Right atrium auricular region (tissue), 2 donors: ENCODE measurements at places on chromosomes 2 and 18. TPM values are rescaled to one million over a fixed set of nuclear protein-coding genes. Genes with fewer than 3 reads are reported as not detected.

MGAT4A gene
- total RNA-seq = 37.4 TPM

TFPI gene
- 58.2 TPM for total RNA-seq

TGFA gene
- 0.24 TPM for total RNA-seq

IL36G gene
- not detected for total RNA-seq

POMC gene
- 9.0 TPM for total RNA-seq

SEPTIN10 gene
- 61.7 TPM for total RNA-seq

GKN1 gene
- not detected for total RNA-seq

C2orf80 gene
- total RNA-seq = not detected

RTP5 gene
- total RNA-seq = not detected

RGPD4 gene
- total RNA-seq = 0.26 TPM

TXNDC9 gene
- 28.9 TPM for total RNA-seq

AQP12B gene
- not detected for total RNA-seq

MAL gene
- total RNA-seq = 8.7 TPM

RIT2 gene
- total RNA-seq = not detected

TUBB8B gene
- not detected for total RNA-seq

DAW1 gene
- total RNA-seq = not detected

UGT1A4 gene
- not detected for total RNA-seq

POTEJ gene
- not detected for total RNA-seq

TUBA3E gene
- 1.6 TPM for total RNA-seq
